Choroid plexus epithelial cell (primary cell): ENCODE measurements at places on chromosomes 7 and 10.
A peak's percentile ranks its signal among the peaks of the same experiment; 100 is the strongest.

- peak; percentile 70 for DNase-seq
These were observed 1.3 kb downstream of the VSIR start for GRCh38 chr10:71771821-71772617.

- DNase-seq: no peak
These were observed 8.3 kb downstream of the SLC37A3 start for GRCh38 chr7:140390034-140390433.

- no peak for DNase-seq
These were observed 72.6 kb upstream of the OPALIN start for GRCh38 chr10:96431211-96431970.

GRCh38 chr7:73567846-73568685, 10.3 kb downstream of the TBL2 start:
- peak; percentile 23 for DNase-seq

- peak; percentile 63 for DNase-seq
These were observed 152.6 kb downstream of the RAPGEF5 start for GRCh38 chr7:22204312-22204711.

DNA sequence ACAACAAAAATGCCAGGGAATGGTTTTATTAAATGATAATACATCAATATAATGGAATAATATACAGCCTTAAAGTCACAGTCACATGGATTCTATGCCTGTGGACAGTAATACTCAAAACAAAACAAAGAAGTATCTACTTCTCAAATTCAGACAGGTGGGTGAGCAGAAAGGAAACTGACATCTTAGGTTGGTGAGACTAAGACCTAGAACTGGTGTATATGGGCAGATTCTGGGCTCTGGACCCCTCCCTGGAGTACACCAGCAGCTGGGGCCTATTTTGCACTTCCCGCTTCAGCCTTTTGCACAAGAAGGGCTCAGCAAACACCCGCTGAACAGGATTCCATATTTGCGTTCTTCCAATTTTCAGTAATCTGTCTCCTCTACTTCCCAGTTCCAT, 5.4 kb upstream of the FIS1 start:
- no peak for DNase-seq

DNA sequence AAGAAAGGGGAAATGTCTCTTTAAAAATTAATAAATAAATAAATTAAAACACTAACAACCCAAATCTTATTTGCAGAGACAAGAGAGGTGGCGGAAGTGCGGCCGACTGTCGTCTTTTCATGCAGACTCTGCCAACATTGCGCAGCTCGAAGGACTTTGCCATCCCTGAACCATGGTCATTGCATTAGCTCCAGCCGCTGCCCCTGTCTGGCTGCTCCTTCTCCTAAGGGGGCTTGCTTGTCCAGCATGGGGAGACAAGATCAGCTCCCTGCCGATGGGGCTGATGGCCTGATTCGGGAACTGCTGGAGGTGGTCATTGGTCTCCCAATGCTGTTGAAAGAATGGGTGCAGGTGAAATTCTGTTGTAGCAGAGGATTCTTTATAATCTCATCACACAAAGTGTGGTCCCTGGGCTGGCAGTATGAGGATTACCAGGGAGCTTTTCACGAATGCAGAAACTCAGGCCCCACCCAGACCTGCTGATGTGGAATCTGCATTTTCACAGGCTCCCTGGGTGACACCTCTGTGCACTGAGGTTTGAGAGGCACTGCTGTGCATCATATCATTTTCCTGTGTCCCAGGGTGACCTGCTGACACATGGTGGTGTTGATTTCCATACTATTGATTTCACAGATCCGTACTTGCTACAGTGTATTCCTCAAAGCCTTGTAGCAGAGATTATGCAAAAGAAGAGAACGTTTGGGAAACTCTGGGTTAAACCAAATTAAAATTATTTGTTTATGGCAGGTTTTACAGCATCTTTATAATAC, 172.4 kb upstream of the ZMIZ1 start:
- DNase-seq: no peak

DNA sequence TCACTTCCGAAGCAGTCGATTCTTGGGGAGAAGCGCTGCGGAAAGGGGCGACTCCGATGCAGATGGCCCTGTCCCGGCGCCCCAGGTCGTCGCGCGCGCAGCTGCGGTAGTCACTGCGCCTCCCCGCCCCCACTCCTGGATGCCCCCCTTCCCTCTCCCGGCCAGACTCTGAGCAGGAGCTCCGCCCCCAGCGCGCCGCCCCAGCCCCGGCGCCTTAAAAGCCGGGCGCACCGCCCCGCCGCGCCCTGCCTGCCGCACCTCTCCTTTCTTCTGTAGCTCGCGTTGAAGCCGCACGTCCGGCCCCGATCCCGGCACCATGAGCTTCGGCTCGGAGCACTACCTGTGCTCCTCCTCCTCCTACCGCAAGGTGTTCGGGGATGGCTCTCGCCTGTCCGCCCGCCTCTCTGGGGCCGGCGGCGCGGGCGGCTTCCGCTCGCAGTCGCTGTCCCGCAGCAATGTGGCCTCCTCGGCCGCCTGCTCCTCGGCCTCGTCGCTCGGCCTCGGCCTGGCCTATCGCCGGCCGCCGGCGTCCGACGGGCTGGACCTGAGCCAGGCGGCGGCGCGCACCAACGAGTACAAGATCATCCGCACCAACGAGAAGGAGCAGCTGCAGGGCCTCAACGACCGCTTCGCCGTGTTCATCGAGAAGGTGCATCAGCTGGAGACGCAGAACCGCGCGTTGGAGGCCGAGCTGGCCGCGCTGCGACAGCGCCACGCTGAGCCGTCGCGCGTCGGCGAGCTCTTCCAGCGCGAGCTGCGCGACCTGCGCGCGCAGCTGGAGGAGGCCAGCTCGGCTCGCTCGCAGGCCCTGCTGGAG, at the start of gene INA:
INA (plus strand) TSS at position 243 of the 817 bp plus-strand sequence; CDS start at position 317, 74 bp downstream.
- DNase-seq: peak; percentile 39

DNA sequence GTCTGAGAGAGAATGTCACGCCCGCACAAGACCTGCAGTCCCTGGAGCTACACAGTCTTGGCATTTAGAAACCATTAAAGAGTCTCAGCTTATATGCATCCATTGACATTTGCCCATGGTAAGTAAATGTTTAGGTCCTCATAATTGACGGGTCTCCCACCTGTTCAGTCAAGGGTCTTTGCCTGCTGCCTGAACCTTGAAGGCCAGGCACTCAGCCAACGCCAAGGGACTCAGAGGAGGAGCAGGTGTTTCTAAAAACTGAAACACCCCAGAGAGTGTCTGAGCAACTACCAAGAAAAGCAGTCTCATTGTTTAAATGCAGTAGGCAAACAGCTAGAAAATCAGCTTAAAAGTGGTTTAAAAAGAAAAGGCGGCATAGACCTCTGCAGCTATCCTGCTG, 264.7 kb upstream of the AKR1E2 start:
- DNase-seq: no peak

- no peak for DNase-seq
These were observed 76.5 kb downstream of the CHST15 start for GRCh38 chr10:124016804-124017375.

DNA sequence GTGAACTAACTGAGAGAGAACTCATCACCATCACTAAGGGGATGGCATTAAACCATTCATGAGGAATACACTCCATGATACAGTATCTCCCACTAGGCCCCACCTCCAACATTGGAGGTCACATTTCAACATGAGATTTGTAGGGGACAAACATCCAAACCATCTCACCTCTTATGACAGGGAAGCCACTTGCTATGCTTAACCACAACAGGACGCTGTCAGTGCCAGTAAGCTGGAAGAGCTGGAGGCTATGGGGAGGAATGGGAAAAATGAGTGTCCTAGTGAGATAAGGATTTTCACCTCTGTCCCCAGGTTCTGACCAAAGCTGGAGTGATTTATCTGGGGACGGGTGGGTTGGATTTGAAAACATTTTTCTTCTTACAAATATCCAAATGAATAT, 17.6 kb downstream of the PLCE1 start:
- no peak for DNase-seq

DNA sequence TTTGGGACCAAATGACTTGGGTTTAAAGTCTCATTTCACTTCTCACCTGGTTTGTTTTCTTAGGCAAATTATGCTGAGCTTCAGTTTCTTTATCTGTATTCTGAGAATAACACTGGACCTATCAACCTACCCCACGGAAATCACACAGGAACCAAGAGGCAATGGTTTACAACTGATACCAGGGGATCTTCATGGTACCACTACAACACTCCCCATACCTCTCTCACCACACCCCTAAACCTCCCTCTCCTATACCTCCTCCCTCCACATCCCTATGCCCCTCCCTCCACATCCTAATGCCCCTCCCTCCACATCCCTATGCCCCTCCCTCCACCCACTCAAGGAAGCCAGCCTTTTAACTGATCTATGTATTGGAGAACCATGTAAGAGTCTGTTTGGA, 9.9 kb downstream of the FAM204A start:
- DNase-seq: no peak

- peak; percentile 96 for DNase-seq
These were observed 69.0 kb downstream of the ADD3 start for GRCh38 chr10:110076559-110077318.

GRCh38 chr10:78838141-78838657, 230.6 kb upstream of the ZMIZ1 start:
- DNase-seq: no peak

DNA sequence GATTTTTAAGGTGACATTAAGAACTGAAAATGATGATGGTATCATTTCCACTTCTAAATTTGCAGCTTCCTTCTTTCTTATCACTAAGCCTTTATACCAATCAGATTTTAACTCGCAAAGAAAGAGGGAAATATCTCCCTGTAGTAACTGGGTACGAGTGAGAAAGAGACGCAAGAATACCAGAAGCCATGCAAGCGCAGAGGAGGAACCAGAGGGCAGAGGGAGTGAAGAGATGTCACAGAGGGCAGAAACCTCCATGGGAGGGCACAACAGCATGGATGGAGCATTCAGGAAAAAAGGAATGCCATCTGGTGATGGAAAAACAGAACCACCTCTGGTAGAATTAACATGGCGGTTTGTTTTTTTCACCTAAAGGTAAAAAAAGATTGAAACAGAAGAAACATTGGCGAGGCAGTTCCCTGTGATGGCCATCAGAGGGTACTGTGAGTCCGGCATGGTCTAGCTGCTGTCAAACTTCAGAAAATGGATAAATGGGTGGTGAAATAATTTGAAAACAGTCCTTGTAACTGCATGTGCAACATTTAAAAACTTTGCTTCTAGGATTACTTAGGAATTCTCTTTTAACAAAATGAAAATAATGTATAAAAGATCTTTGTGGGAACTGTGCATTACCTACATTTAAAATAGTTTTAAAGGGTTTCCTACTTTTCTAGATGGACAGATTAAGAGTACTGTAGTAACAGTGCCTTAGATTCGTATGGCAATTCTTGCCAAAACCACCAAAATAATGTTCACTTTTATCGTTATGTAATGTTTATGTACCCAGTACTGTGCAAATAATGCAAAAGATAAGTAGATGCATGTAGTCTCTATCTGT, 91.8 kb downstream of the ARHGAP12 start:
- peak; percentile 80 for DNase-seq

DNA sequence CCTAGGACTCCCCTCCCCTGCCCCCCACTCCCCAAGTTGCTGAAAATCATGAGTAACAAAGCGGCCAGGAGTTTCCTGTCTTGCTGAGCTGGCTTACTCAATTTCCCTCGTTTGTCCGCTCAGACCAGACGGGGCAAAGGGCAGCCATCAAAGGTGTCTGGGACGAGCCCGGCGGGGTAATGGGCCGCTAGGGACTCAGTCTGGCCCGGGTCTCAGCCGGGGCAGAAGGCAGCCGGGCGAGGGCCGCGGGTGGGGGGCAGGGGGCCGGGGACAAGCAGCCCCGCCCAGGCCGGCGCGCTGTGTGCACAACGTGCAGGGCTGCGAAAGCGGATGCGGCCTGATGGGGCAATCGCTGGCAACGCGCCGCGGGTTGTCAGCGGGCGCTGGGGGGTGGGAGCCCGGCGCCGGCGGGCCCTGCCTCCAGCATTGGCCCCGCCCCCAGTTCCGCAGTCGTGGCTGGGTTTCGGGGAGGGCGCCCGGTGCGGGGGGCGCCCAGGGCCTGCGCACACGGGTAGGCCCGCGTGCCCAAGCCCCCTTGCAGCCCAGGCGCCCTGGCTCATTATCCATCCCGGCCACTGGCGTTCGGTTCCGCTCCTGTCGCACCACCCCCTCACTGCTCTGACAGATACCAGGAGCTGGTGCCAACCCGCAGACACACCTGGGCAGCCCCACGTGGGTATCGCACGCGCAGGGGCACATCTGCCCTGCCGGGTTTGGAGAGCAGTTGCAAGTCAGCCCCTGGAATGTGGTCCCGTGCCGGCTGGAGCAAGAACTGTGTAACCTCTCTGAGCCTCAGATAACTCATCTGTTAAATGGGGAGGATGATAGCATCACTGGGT, 35.1 kb downstream of the DNAJB12 start:
- DNase-seq: peak; percentile 95

DNA sequence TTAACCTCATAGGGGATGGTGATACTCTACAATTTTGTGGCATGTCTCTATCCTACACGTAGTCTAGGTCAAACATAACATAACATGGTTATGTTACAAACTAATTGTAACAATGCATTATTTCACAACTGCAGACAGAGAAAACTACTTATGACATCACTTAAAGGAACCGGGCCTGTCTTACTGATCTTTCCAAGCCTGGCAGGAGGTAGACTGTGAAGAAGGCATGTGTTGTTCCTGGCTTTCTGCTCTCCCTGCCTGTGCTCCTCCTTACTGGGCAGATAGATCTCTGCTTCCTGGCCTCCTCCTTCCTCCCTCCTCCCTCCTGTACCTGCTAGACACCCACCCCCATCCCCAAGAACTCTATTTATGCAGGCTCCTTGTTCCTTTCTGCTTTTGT, 5.4 kb downstream of the CACNB2 start:
- peak; percentile 81 for DNase-seq

GRCh38 chr7:638256-639011, 88.1 kb upstream of the DNAAF5 start:
- no peak for DNase-seq

DNA sequence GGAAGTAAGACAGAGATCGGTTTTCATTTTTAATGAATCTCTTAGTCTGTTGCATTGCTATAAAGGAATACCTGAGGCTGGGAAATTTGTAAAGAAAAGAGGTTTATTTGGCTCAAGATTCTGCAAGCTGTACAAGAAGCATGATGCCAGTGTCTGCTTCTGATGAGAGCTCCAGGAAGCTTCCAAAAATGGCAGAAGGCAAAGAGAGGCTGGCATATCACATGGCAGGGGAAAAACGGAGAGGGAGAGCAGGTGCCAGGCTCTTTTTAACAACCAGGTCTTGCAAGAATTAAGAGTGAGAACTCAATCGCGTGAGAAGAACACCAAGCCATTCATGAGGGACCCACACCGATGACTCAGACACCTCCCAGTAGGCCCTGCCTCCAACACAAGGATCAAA, 125.0 kb upstream of the THSD7A start:
- no peak for DNase-seq

- peak; percentile 91 for DNase-seq
These were observed 30.9 kb downstream of the CDK1 start for GRCh38 chr10:60809157-60809556.
